OCI-M1 (cell line): ENCODE measurements at places on chromosomes 3 and 15.

- DNase-seq: no peak
These were observed 29.9 kb upstream of the SPSB4 start for GRCh38 chr3:141021261-141021660.

GRCh38 chr3:115090712-115091111, 56.4 kb downstream of the ZBTB20 start:
- no peak for DNase-seq

- DNase-seq: no peak
These were observed 394.0 kb downstream of the LRTM1 start for GRCh38 chr3:54533856-54534255.

GRCh38 chr3:30639937-30640336, 33.5 kb downstream of the TGFBR2 start:
- DNase-seq: peak; percentile 21

- no peak for DNase-seq
These were observed 47.2 kb downstream of the CCDC33 start for GRCh38 chr15:74283368-74283767.

- DNase-seq: no peak
These were observed 56.0 kb upstream of the AGTR1 start for GRCh38 chr3:148641722-148642121.

GRCh38 chr3:64234571-64234970, 9.3 kb upstream of the PRICKLE2 start:
- no peak for DNase-seq

DNA sequence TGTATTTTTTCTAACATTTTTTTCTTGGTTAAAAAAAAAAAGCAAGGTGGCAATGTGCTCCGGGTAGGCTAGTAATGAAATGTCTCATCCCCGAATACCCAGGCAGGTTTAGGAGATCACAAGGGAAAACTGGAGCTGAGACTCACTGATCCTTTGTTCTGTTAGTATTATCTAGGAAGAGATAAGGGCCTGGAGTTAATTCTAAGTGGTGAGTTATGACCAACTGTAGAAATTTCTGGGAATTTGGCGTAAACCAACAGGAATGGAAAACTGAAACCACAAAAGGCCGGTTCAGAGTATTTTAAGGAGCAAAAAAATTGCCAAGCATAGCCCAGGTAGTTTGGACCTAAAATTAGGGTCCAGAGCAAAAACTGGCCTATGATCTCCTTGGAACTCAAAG, 12.4 kb downstream of the PPM1M start:
- peak; percentile 38 for DNase-seq

DNA sequence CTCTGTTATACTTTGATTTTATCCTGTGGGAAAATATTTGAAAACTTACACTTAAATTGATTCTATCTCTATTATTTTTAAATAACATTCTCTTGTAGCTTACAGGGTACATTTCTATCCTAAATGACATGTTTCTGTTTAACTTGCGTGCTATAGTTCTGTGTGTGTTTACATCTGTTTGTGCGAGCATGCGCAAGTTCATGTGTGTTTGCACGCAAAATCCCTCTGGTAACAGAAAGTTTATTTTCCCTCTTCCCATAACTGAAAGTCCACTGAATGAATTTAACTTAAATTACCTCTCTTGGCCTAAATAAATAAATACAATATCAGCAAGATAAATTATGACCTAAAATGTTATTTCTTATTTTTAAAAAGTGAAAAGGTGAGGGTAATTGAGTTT, 117.3 kb upstream of the NEO1 start:
- DNase-seq: no peak

DNA sequence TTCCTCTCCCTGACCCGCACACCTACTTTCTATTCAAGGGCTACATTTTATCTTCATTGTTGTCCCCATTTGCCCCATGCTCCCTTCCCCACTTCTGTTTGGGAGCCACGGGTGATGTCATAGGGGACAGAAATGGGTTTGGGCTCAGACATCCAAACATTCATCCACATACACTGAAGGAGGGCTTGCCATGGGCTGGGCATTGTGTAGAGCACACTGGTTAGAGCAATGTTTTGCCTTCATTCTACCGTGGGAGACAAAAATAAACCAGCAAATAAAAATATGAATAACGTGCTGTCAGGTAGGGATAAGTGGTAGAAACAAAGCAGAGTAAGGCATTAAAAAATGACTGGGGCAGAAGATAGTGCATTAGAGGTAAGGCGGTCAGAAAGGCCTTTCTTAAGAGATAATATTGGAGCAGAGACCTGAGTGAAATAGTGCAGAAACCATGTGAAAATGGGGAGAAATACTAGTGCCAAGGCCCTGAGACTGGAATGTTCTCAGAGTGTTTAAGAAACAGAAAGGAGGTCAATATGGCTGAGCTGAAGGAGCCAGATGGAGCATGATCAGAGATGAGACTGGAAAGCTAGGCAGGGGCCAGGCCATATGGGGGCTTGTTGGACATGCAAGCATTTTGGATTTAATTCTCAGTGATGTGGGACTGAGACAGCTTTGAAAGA, 40.9 kb upstream of the CLSTN2 start:
- DNase-seq: no peak

GRCh38 chr15:57017024-57017423, 98.6 kb downstream of the TCF12 start:
- peak; percentile 45 for DNase-seq
